ENCODE measurements at places on chromosomes 5 and 9.
A peak's percentile ranks its signal among the peaks of the same experiment; 100 is the strongest.

- DNase-seq = no peak
Observed at GRCh38 chr5:84045964-84046363, 325.3 kb upstream of the HAPLN1 start.

- DNase-seq = no peak
Observed at GRCh38 chr5:178797101-178797521, 62.6 kb upstream of the ZNF354B start.

DNA sequence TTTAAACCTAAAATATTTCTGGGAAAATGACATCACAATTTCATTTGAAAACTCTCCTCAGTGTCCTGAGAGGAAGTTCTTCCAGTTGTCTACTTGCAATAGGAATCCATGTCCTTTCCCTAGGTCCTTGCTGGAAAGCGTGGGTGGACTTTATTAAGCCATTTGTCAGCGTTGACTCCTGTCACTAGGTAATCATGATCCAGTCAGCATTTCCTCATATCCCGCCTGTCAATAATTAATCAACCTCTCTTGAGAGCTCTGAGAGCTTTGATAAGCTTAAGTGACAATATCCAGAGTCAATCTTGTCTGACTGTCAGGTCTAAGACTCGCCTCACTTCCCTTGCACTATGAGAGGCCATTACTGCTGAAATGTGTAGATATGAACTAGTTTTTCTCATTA, 107.2 kb upstream of the SLIT3 start:
- no peak for DNase-seq

DNA sequence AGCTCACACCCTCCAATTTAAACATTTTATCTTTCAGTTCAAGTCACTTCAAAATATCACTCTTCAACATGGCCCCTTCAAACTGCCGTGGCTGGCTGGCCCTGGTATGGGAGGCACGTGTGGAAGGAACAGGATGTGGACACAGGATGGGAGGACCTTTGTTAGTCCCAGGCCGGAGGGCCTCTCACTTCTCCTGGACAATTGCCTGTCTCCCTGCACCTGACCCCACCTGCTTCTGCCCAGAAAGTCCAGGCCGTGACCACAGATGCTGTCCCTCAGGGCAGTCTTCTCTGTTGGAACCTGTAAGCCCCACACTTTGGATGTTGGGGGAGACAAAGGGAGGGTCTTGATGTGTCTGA, 19.4 kb downstream of the AMBP start:
- no peak for DNase-seq

- DNase-seq = peak; percentile 46
Observed at GRCh38 chr5:54013556-54014194, 296.7 kb downstream of the ARL15 start.

- no peak for DNase-seq
Observed at GRCh38 chr5:6461793-6462650, 13.4 kb downstream of the UBE2QL1 start.

DNA sequence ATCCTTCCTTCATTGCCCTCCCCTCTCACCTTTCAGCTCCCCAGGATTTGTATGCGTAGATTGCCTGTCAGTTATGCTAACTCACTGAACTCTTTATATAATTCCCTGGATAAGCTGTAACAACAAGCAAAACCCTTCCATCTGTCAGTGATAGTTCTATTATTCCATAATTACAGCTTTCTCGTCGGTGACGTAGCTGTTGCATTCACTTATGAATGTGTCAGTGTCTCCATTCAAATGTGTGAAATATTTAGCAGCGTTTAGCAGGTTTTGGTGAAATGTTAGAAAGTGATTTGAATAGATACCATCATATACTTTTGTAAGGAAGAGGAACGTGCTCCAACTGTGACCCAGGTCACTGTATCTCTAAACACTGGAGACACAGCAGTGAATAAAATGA, 45.2 kb downstream of the PIP5K1B start:
- DNase-seq = no peak

GRCh38 chr9:15101095-15101494, 190.9 kb upstream of the FREM1 start:
- no peak for DNase-seq

DNA sequence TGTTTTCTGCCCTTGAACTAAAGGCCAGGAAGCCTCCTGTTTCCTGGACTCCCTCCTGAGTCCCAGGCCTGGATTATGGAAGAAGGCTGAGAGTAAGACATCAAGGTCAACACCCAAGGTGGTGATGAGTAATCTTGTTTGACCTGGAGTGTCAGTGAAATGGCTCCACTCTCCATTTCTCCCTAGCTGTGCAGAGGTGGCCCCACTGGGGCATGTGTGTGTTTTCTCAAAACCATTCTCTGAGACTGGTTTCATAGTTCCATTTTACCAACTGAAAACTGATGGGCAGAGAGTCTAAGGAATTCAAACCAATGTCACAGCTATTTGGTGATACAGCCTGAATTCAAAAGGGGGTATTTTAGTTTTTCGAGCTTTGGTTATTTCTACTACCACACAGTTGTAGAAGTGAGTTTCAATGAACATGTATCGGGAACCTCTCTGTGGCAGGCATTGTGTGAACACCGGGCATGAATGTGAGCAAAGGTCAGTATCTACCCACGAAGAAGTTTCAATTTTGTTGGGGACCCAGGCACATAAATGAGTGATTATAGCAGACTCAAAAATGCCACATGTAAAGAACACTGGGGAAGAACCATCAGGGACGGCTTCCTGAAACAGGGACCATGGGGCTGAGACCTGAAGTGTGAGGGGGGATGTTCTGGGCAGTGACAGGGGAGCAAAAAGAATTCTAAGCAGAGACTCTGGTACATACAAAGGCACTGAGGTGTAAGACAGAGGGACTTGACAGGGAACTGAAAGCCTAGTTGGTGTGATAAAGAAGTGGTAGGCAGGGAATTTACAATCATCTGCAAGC, 269.6 kb upstream of the KLF4 start:
- DNase-seq = no peak

DNA sequence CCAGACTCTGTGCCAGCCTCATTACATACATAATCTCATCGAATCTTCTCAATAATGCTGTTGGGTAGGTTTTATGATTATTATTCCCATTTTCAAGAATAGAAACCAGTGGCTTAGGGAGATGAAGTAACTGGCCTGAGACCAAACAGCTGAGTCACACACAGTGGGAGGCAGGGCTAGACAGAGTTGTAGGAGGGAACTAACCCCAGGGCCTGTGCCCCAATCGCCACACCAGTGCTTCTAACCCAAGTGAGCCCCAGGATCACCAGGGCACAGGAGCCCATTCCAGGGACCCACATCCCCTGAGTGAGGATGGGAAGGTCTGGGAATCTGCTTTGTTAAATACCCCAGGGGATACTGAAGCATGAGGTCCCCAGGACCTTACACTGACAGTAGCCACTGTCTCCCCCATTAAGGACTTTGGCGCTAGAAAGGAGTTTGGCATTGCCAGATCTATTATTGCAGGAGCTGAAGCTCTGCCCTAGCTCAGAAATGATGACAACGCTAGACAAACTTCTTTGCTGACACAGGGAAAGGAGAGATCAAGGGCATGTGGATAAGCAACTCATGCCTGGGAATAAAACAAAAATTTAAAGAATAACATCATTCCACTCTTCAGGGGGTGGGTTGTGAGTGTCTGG, 63.8 kb upstream of the PPARGC1B start:
- no peak for DNase-seq

DNA sequence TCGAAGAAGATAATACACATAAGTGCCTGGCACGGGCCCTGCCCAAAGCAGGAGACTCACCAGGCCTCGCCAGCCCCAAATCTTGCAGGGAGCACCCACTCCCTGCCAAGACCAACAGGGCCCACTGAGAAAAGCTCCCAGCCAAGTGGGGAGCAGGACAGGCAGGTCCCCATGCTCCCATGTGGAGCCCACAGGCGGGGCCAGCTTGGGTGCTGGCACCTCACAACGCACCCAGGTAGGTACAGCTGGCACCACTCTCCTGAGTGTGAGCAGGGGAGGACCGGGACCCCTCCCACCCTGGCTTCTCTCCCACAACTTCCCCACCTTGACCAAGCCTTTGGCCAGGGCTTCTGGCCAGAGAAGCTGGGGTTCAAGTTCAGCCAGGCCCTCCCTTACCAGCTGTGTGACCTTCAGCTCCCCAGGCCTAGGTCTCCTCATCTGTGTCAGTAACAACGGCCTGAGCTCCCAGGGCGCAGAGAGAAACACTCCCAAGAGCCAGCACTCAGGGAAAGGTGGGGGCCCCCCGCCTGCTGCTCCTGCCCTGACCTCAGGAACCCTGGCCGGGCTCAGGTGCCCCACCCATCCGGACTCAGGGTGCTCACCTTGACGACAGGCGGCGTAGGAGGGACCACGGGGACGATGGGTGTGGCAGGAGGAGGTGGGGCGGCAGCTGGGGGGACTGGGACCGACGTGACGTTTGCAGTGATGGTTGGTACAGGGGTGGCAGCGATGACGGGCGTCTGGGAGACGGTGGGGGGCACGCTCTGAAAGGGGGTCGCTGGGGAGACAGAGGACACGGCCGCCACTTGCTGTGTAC, 17.8 kb downstream of the BRD3 start:
- DNase-seq = no peak

GRCh38 chr5:167244583-167244982, 1046.9 kb upstream of the WWC1 start:
- DNase-seq = no peak

DNA sequence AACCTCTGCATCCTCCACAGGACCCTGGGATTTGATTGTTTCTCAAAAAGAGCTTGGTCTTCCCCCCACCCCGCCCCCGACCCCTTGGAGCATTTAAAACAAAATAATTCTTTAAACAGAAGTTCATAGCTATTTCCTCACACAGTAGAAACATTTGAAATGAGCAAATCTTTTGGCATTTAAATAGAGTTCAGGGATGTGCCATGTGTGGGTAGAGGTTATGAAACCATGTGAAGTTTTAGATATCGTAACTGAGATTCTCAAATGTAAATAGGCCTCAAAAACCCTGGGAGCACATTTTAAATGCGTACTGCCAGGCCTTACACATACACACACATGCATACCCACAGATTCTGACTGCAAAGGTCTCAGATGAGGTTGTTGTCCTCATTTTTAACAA, 66.5 kb downstream of the EPB41L4B start:
- peak; percentile 46 for DNase-seq

DNA sequence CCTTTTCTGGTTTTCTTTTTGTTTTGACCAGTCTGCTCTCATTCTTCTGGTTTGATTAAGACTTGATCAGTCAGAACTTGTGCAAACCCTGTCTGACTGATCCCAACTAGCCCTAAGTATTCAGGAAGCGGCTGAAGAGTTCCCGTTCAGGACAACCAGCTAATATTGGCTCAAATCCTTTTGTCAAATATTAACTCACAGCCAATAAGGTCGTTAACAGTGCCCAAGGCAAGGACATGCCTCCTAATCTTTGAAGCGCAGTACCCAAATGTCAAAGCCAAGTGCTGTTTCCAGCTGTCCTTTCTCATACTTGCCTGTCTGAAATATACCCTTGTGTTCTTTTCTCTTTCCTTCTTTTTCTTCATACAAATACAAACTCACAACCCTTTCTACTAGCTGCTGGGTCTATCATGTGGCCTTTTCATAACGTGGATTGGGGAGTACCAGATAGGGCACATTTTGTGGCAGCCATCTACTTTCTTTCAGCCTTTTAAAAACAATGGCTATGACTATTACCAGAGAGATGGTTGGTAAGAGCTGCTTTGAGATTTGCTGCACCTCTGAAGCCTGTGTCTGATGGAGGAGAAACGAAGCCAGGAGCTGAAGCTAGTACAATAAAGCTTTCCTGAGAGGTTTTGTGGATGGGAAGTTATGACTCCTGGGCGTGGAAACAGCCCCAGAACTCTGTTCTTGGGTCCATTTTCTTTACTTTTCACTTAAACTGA, 266.4 kb upstream of the ZNF608 start:
- DNase-seq = no peak

DNA sequence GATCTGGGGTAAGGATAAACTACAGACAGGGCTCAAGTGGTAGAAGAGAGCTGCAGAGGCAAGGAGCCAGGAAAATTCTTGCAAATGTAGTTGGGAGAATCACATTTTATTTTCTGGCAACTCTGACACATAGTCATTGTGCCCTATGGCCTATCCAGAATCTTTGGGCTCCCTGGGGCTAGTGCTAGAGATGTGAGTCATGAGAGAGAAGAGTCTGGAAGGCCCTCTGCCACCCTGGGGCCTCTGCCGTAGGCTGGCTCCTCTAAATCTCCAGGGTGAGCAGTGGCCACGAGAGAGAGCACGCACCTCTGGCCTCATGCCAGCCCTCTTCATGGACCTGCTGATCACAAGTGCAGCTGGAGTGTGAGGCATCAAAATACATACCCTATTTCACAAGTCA, 74.3 kb upstream of the SSBP2 start:
- DNase-seq = peak; percentile 16

DNA sequence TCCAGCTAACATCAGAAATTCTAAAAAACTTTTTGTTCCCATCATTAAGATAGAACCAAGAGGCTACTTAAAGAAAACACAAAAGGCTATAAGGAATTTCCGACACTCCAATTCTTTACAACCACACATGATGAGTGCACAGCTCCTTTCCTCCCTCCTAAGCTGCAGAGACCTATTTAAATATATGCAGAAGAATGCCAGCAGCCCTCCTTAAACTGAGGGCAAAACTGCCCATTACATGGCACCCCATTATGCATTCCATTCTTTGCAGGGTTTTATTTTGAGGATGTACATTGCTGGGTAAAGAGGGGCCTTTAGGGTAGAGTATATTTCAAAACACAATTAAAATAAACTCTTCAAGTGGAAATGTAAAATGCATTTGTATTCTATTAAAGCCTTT, 502.9 kb downstream of the RASEF start:
- DNase-seq = no peak

- DNase-seq = no peak
Observed at GRCh38 chr5:173394701-173395100, 66.5 kb upstream of the STC2 start.

DNA sequence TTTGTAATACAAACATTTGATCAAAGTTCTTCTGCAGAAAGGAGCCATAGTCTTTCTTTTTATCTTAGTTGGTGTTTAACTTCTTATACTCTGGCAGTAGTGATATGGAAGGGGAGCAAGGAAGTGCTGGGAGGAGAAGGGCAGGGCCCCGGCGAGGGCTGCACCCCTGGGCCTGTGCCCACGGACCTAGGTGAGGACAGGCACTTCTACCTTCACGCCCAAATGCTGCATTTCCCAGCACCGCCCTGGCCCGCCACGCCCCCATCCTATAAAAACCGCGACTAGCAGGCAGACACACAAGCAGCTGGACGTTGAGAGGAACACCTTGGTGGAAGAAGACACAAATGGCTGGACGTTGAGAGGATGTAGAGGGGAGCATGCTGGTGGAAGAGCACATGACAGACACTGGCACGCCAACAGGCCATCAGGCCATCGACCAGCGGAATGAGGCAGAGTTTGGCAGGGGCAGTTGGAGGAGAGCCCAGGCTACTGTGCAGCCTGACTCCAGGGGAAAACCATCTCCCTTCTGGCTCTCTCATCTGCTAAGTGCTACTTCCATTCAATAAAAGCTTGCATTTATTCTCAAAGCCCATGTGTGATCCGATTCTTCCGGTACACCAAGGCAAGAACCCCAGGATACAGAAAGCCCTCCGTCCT, 81.5 kb upstream of the C9orf72 start:
- DNase-seq = no peak

GRCh38 chr9:98873951-98874371, 66.5 kb downstream of the GALNT12 start:
- DNase-seq = no peak

- no peak for DNase-seq
Observed at GRCh38 chr9:4489919-4490704, at the start of gene SLC1A1. Gene SLC1A1, plus strand, starts transcription at chr9:4490468. Its CDS starts 212 bp downstream, at chr9:4490680.

Data from AG04449 (cell line).